ENCODE measurements at places on chromosomes 12 and 14.

- DNase-seq = no peak
Measured at GRCh38 chr12:28268608-28269229, 78.5 kb downstream of the CCDC91 start.

DNA sequence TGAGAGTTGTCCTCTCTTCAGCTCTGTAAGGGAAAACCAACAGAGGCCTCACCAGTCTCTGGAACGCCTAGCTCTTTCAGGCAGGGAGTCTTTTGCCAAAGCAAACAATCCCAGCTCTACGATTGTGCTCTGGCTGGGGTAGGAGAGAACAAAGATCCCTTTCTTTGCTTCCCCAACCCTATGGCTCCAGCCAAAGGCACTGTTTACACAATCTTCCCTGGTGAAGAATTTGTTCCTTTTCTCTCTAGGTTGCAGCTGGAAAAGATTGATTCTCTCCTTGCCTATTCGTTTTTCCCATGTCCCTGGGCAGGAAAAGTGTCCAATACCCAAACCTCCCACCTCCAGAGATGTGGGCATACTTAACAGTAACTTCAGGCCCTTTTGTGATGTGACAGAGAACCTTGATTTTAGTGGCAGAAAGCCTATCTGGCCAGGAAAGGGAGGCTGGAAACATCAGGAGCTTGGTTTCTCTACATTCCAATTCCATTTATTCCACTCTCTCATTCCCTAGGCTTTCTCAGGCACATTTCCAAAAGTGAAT lies 16.8 kb downstream of the ATP5MC2 start:
- peak; percentile 82 for DNase-seq

DNA sequence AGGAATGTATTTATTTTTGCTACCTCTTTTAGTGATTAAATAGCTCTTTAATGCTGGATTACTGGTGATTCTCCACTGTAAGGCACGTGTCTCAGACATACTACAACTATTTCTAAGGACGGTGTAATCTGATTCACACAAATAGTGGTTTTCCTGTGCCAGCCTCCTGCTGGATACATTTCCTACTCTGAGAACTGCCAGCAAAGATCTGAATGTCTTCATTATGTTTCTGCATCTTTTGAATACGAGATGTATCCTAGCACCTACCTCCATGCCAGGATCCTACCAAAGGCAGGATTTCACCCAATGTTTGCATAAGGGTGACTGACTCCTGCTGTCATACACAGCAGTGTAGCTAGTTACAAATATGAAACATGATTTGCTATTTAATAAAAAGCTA lies 120.6 kb downstream of the PRICKLE1 start:
- no peak for DNase-seq

DNA sequence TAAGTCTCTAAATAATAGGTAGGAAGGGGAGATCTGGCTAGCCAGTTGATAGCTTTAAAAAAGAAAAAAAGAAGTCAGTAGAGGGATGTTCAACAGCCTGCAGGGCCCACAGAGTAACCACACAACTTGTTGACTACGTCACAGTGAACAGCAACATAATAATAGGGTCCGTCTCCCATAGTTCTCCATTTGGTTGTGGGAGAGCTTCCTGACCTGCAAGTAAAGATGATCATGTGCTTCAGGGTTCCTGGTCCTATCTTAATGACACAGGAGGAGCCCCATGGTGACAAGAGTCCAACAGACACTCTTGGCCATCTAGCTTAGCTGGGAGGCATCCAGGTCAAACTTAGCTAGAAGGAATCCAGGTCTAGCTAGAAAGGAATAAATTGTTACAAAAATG lies 36.2 kb downstream of the FGD6 start:
- DNase-seq = no peak

DNA sequence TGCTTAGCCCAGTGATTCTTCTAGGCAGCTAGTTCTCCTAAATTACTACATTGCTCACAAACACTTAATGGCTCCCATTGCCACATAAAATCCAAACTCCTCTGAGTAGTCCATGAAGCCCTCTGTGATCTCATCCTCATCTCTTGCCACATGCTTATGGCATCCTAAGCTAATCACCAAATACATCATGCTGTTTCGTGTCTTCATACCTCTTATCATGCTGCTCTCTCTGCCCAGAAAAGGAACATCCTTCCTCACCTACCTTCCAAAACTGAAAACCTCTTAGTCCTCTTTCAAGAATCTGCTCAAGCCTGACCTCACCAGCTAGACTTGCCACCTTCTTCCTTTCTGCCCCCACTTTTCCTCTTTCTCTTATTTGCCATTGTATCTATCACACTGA lies 108.5 kb downstream of the DUSP6 start:
- DNase-seq = no peak

GRCh38 chr14:104382361-104383087 lies 197.0 kb upstream of the C14orf180 start:
- no peak for DNase-seq

DNA sequence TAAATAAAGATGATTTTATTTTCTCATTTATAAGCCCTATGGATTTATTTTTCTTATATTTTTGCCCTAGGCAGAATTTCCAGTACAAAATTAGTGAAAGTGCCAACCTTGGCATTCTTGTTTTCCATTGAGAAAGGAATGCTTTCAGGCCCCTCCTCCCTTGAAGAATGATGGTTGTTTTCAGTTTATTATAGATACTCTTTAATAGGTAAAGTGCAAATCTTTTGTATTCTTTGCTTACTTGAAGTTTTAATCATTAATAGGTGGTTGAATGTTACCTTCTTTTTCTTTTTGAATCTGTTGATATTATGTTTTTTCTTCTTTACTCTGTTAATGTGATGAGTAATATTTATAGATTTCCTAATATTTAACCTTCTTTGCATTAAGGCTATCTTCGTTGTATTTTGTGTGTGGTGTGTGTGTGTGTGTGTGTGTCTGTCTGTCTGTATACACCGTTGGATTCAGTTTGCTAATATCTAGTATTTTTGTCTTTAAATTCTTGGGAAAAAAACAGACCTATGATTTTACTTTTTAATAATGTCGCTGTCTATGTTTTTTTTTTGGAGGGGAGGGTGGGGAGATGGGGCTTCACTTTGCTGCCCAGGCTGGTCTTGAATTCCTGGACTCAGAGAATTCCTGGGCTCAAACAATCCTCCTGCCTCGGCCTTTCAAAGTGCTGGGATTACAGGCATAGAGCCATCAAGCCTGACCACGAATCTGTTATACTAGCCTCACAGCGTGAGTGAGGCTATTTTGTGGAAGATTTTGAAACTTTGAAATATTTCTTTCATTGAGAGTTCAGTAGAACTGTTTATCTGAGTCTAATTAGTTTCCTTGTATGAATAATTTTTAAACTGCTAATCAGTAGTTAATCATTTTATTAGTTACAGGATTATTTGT lies 13.5 kb downstream of the SRGAP1 start:
- no peak for DNase-seq

GRCh38 chr12:116975779-116976393 lies 65.1 kb downstream of the FBXW8 start:
- DNase-seq = no peak

- peak; percentile 6 for DNase-seq
Measured at GRCh38 chr12:107645630-107646333, 39.8 kb upstream of the PWP1 start.

- no peak for DNase-seq
Measured at GRCh38 chr14:68958553-68958952, 20.5 kb downstream of the ACTN1 start.

GRCh38 chr12:124286414-124286813 lies 8.5 kb upstream of the RFLNA start:
- DNase-seq = no peak

DNA sequence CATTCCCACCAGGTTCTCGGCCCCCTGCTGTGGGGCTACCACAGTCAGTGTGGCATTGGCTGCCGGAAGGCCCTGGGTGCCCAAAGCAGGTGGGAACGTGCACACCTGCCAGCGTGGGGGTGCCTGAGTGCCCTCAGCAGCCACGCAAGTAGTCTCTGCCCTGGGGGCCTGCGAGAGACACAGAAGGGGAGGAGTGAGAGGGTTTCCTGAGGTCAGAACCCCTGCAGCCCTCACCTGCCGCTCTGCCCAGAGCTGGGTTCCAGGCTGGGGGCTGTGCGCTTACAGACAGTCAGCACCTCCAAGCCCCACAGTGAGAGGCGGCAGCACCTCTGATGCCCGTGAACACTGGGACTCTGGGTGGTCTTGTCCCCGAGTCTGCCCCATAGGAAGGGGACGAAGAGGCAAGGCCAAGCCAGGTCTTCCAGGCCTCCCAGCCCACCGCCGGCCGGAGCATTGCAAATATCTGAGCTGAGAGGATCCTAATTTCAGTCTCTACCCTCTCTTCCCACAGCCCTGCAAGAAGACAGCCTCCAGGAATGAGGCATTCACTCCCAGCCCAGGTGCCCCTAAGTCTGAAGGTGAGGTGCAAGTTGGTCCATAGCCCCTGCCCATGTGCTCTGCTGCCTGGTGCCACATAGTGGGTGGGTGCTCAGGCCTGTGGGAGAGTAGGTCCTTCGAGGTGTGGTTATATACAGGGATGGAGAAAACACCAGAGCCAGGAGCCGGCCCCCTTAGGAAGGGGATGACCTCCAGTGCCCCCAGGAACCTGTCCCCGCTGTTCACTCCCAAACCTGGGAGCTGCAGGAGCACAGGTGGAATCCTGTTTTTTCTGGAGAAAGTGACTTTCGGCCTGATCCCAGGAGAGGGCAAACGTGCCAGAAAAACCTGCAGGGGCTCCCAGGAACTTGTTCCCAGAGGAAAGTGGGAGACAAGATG lies 291.1 kb upstream of the RTL1 start:
- no peak for DNase-seq

GRCh38 chr12:100302081-100302480 lies 35.1 kb downstream of the SCYL2 start:
- DNase-seq = no peak

All from nucleus accumbens (tissue), 56 donors.